Mesothelial cell of epicardium (in vitro differentiated cells): ENCODE measurements at places on chromosomes 1 and 21. TPM values are rescaled to one million over a fixed set of nuclear protein-coding genes. Genes with fewer than 3 reads are reported as not detected.

Gene ERICH3
- not detected in 3 replicates for total RNA-seq

GRCh38 chr1:48563021-48563420 lies 91.0 kb upstream of the SPATA6 start:
- DNase-seq = no peak
- peaks cover 50% of the 10 kb centered on the region for H3K27me3 ChIP-seq
- no peak overlapping the region for H3K27ac ChIP-seq

Gene DCST1
- total RNA-seq = 0.58 TPM in 1 of 3 replicates, not detected in the others

DNA sequence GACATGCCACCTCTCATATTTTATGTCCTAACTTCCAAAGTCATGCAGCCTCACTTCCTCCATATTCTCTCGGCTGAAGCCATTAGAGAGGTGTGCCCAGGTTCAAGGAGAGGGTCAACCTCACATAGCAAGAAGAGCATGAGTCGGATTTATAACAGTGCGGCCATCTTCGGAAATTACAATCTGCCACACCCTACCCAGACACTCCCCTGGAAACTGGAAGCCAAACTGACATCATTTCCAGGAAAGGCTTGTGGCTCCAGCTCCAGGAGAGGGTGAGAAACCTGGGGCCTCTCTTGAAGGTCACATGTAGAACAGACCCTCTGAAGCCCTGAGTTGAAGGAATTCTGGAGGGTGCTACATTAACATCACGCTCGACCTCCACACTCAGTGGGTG lies 73.5 kb downstream of the RRAGC start:
- H3K36me3 ChIP-seq = no peaks in the 10 kb centered on the region
- H3K27ac ChIP-seq = no peak overlapping the region
- no peak overlapping the region for H3K4me3 ChIP-seq
- DNase-seq = no peak
- H3K4me1 ChIP-seq = peaks cover 11% of the 10 kb centered on the region
- H3K27me3 ChIP-seq = peaks cover 95% of the 10 kb centered on the region
